ENCODE measurements at places on chromosomes 4 and X.
A peak's percentile ranks its signal among the peaks of the same experiment; 100 is the strongest.

GRCh38 chrX:136909706-136910564, 29.4 kb upstream of the RBMX start:
- peaks cover 22% of the 10 kb centered on the region for H3K4me1 ChIP-seq
- H3K36me3 ChIP-seq = no peaks in the 10 kb centered on the region
- DNase-seq = peak; percentile 69
- no peaks in the 10 kb centered on the region for H3K27me3 ChIP-seq
- peak overlapping the region; percentile 77 for H3K27ac ChIP-seq

GRCh38 chr4:151624626-151625565, 135.9 kb downstream of the GATB start:
- no peaks in the 10 kb centered on the region for H3K4me1 ChIP-seq
- DNase-seq = no peak
- H3K36me3 ChIP-seq = no peaks in the 10 kb centered on the region
- no peak overlapping the region for H3K4me3 ChIP-seq

GRCh38 chr4:41514766-41515481, 23.0 kb upstream of the LIMCH1 start:
- H3K4me3 ChIP-seq = no peak overlapping the region
- no peaks in the 10 kb centered on the region for H3K36me3 ChIP-seq
- no peaks in the 10 kb centered on the region for H3K4me1 ChIP-seq
- no peak for DNase-seq
- no peak overlapping the region for H3K27ac ChIP-seq

DNA sequence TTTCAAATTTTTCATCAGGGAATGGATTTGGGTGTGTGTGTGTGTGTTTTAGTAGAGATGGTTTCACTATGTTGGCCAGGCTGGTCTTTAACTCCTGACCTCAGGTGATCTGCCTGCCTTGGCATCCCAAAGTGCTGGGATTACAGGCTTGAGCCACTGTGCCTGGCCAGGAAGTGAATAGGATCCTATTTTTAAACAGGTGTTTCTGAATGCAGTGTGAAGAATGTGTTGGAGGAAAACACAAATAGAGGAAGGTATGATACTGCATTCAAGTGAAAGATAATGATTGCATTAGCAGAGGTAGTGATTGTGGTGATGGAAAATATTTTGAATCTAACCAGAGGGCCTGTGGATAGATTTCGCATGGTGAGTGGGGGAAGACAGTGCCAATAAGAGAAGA, 189.6 kb downstream of the TENM3 start:
- peaks cover 1% of the 10 kb centered on the region for H3K27me3 ChIP-seq
- no peaks in the 10 kb centered on the region for H3K4me1 ChIP-seq
- H3K4me3 ChIP-seq = no peak overlapping the region
- DNase-seq = no peak
- H3K36me3 ChIP-seq = no peaks in the 10 kb centered on the region

DNA sequence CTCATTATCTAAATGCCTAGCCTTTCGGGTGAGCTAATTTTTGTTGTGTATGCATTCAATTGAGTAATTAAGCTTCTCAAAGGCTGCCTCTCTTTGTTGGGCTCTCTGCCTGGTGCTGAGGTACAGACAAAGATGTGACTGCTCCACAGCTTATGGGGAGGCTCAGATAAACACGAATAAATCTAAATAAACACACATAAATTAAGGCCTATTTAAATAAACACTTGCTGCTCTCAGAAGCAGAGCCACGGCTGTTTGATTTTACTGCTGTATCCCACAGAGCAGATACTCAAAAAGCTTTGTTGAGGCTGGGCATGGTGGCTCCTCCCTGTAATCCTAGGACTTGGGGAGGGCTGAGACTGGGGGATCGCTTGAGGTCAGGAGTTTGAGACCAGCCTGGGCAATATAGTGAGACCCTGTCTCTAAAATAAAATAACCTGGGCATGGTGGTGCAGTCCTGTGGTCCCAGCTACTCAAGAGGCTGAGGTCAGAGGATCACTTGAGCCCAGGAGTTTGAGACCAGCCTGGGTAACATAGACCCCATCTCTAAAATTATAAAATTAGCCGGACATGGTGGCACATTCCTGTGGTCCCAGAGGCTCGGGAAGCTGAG, 8.4 kb upstream of the CD99 start:
- peaks cover 2% of the 10 kb centered on the region for H3K36me3 ChIP-seq
- no peaks in the 10 kb centered on the region for H3K4me1 ChIP-seq
- H3K27ac ChIP-seq = no peak overlapping the region
- peaks cover 4% of the 10 kb centered on the region for H3K27me3 ChIP-seq
- no peak for DNase-seq

- no peaks in the 10 kb centered on the region for H3K36me3 ChIP-seq
- DNase-seq = peak; percentile 41
- H3K4me3 ChIP-seq = peak overlapping the region; percentile 60
These were observed 89.3 kb upstream of the MAML3 start for GRCh38 chr4:140243278-140243753.

- H3K4me1 ChIP-seq = peaks cover 32% of the 10 kb centered on the region
- peaks cover 3% of the 10 kb centered on the region for H3K36me3 ChIP-seq
- peak; percentile 34 for DNase-seq
- peak overlapping the region; percentile 84 for H3K27ac ChIP-seq
- H3K4me3 ChIP-seq = peak overlapping the region; percentile 9
- no peaks in the 10 kb centered on the region for H3K27me3 ChIP-seq
These were observed 392.9 kb downstream of the UNC5C start for GRCh38 chr4:95155759-95156451.

- H3K36me3 ChIP-seq = peaks cover 4% of the 10 kb centered on the region
- H3K4me1 ChIP-seq = no peaks in the 10 kb centered on the region
- no peak overlapping the region for H3K4me3 ChIP-seq
- H3K27ac ChIP-seq = no peak overlapping the region
- no peaks in the 10 kb centered on the region for H3K27me3 ChIP-seq
These were observed 30.7 kb upstream of the CLCN4 start for GRCh38 chrX:10126044-10126443.

GRCh38 chrX:1392376-1393068, 609 bp upstream of the SLC25A6 start:
- peak overlapping the region; percentile 95 for H3K27ac ChIP-seq
- H3K27me3 ChIP-seq = no peaks in the 10 kb centered on the region
- peaks cover 54% of the 10 kb centered on the region for H3K36me3 ChIP-seq

All from activated CD4-positive, alpha-beta T cell treated with anti-CD3 and anti-CD28 coated beads, Interleukin-2, amount 10 ng/mL, durations not matched to agents 7 days and 5 days (primary cell).